ENCODE measurements at places on chromosomes 4 and X. TPM values are rescaled to one million over a fixed set of nuclear protein-coding genes. Genes with fewer than 3 reads are reported as not detected.

DNA sequence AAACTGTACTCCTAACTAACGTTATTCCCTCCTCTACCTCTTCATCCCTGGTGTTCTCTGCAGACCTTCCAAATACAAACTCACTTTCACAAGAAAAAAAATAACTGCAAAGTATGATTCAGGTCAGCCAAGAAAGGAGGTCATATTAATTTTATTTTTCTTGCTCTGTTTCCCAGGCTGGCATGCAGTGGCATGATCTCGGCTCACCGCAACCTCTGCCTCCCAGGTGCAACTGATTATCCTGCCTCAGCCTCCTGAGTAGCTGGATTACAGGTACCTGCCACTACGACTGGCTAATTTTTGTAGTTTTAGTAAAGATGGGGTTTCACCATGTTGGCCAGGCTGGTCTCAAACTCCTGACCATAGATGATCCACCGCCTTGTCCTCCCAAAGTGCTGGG, 156.6 kb downstream of the CHIC2 start:
- DNase-seq: no peak

EREG gene
- 9.9 TPM for total RNA-seq

TEC gene
- total RNA-seq: 1.5 TPM

TAF9B gene
- 29.1 TPM for total RNA-seq

GRCh38 chr4:169963998-169964397, 62.2 kb downstream of the MFAP3L start:
- peak; percentile 32 for DNase-seq

DNA sequence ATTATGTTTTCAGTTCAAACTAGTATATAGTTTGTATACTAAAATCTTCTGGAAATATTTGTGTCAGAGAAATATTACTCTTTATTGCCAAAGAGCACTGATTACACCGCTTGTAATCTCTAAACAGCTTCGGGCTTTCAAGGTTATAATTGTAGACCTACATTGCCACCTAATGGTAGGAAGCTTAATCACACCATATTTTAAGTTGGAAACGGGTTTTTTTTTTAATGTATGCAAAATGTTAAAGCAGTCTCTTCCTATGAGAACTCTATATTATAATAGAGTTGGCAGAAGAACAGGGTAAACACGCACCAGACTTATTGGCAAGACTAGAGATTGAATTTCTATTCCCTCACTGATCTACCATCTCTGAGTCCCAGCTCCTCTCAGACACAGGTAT, 19.5 kb upstream of the NFXL1 start:
- DNase-seq: peak; percentile 76

ATP1B4 gene
- total RNA-seq: not detected

DNA sequence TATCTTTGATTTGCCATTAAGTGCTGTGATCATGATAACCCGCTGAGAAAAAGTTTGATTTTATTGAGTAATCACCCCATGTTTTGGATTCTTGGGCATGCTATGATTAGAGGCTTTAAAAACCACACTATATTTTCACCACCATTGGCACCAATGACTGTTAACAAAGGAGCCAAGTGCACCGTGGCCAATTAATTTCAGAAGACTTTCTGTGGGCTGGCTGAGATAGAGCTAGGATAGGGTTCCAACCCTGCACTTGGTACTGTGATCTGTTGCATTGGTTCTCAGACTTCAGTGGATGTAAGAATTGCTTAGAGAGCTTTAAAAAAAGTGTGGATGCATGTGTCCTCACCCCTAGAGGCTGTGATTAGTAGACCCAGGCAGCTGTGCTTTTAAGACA, 32.4 kb downstream of the OCRL start:
- peak; percentile 13 for DNase-seq

GRCh38 chrX:3638280-3638873, 75.1 kb downstream of the PRKX start:
- DNase-seq: peak; percentile 49

- peak; percentile 59 for DNase-seq
Observed at GRCh38 chrX:19152762-19153161, 30.5 kb upstream of the ADGRG2 start.

Measured in fibroblast of lung (primary cell).